Lower leg skin (tissue), 4 donors: ENCODE measurements at places on chromosomes 4 and X.

DNA sequence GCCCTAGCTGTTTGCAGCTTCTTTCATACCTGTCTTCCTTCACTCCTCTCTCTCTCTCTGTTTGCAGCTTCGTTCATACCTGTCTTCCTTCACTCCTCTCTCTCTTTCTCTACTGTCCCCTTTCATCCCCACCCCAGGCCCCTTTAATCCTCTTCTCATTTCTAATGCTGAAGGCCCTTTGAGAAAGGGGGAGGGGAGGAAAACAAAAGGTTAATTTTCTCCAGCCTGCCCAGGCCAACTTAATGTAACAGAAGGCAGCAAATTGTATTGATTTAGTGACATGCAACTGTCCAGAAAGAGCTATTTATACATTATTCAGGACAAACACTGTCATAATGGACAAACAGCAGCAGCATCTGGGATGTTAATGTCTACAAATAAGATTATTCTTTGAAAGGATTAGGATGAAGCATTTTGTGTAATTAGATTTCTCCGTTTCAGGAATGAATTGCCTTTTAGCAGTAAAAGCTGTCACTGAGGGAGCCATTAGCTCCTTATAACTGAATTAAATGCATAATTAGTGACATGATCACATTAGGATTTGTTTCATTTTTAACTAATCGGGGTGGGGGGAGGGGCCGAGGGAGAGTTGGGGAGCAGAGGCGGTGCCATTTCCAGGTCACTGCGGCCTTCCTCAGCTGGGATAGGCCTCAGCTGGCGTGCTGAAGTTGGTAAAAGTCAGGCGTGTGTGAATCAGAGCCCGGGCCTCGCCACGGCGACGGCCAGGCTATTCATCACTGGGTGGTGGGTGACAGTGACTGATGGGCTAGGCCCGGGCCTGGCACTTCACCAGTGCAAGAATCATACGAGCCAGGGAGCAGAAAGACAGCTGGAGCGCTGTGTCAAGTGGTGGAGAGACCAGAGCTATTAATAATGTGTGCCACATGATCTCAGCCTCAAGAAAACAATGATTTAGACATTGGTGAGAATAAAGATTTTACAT, 174.5 kb downstream of the NKX6-1 start:
- no peak for DNase-seq

GRCh38 chr4:110417136-110417535, 58.8 kb upstream of the ENPEP start:
- DNase-seq: no peak

DNA sequence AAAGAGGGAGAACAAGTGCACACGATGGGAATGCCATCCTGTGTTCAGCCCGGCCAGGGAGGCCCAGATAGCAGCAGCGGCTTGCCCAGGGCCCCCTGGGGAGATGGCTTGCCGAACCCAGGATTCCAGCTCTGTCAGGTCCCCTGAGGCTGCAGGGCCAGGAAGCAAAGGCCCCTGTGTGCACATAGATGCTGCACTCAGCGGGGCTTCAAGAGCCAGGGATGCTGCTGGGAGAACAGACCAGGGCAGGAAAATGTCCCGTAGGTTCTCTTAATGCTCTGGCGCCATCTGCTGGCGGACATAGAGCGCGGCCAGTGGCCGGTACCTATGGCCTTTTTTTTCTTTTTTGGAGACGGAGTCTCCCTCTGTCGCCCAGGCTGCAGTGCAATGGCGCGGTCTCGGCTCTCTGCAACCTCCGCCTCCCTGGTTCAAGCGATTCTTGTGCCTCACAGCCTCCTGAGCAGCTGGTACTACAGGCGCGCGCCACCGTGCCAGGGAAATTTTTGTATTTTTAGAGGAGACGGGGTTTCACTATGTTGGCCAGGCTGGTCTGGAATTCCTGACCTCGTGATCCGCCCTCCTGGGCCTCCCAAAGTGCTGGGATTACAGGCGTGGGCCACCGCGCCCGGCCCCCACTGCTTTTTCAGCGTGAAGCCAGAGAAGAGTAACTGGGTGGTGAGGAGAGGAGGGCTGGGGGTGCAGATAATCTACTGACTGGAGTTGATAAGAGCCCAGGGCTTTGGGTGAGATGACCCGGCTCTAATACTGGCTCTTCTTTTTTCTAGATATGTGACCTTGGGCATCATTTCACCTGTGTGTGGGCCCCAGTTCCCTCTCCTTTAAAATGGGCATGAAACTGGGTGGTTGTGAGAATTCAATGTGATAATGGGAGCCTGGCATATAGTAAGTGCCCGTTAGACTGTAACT, 22.5 kb downstream of the MED28 start:
- peak; percentile 91 for DNase-seq

DNA sequence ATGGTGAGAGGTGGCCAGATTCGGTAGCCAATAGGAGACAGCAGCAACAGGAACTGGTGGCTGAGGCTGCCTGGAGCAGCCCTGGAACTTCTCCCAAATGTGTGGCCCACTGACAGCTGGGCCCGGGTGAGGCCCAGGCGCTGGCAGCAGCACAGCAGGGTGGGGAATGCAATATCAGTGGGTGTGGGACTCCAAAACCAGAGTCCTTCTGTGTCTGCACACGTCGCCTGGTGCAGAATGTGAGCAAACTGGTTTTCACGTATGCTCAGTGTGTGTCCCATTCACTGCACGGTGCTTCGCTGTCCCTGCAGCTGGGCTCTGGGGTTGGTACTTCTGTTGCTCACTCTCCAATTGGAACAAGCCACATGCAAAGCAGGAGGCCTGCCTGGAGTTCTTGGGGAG, 14.4 kb upstream of the CENPU start:
- DNase-seq: peak; percentile 90

DNA sequence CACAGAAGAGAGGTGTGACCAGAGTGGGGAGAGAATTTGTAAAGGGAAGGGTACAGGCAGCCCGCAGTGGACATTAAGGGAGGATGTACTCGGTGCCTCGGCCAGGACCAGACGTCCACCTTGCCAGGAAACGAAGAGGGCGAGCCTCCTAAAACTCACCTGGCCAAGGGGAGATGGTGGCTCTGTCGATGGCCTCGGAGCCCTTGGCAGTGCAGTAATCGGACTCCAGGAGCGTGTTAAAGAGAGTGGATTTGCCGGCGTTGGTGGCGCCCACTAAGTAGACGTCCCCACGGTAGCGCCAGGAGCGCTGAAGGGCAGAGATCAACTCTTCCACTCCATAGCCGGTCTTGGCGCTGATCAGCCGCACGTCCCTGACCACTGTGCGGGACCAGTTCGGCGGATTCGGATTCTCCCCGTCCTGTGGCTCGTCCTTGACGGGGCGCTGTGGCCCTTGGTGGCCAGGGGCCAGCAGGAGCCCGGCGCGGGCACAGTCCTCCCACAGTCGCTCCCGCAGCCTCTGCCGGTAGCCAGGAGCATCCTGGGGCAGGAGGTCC, 1.0 kb downstream of the NOA1 start:
- peak; percentile 90 for DNase-seq

DNA sequence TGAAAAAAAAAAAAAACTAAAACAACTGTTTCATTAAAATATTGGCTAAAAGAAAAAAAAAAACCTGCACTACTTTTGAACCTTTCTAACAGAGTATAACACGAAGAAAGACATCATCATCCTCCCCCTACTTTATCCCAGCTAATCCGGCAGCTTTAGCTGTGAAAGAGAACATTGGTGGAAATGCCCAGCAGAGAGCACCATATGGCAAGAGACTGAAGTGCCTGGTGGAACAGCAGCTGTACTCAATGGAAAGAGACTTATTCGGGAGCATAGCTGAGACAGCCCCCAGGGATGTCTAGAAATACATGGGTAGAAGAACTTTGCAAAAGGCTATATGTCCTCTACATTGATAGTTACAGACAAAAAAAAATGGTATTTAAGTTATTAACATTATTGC, 30.3 kb downstream of the STPG2 start:
- no peak for DNase-seq
